ENCODE measurements at places on chromosomes 12 and 14. TPM values are rescaled to one million over a fixed set of nuclear protein-coding genes. Genes with fewer than 3 reads are reported as not detected.

Gene FGF6
- total RNA-seq, result not detected

Gene RSRC2
- 35.8 TPM for total RNA-seq

Gene DPY19L2
- 52.1 TPM for total RNA-seq

Gene TPPP2
- 1.6 TPM for total RNA-seq

Gene KRT2
- not detected for total RNA-seq

DNA sequence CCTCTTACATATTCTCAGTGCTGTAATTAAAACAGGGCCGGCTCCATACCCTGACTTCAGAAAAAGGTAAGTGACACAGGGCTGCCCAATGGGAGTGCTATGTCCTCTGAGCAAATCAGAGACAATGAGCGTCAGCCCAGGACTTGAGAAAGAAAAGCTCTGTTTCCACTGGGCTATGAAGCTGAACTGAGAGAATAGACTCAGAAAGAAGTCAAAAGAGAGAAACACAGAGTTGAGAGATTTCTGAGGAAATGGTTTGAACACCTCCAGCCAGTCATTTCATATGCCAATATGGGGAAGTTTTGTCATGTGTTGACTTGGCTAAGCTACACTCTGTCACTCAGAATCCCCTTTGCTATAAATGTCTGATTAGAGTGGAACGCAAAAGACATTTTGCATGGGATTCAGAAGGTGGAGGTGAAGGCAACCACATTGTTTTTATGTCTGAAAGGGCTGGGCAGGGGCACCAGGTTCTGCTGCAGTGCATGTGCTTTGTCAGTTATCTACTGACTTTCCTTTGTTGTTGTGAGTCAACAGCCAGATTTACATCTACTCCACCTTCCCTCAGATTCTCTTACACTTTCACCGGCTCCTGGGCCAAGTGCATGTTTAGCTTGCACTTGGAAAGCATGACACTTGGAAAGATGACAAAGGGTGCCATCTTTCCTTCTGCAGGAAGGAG lies 313.3 kb downstream of the DUSP6 start:
- no peaks in the 10 kb centered on the region for H3K4me1 ChIP-seq
- no peak overlapping the region for H3K4me3 ChIP-seq
- no peak for DNase-seq
- H3K27me3 ChIP-seq, result peaks cover 4% of the 10 kb centered on the region

- DNase-seq, result no peak
- H3K36me3 ChIP-seq, result no peaks in the 10 kb centered on the region
- no peak overlapping the region for H3K4me3 ChIP-seq
- H3K27me3 ChIP-seq, result no peaks in the 10 kb centered on the region
Observed at GRCh38 chr12:92938638-92939037, 9.5 kb upstream of the EEA1 start.

GRCh38 chr12:71041476-71041875 lies 116.3 kb downstream of the TSPAN8 start:
- H3K27ac ChIP-seq, result no peak overlapping the region
- H3K27me3 ChIP-seq, result peaks cover 4% of the 10 kb centered on the region
- H3K36me3 ChIP-seq, result no peaks in the 10 kb centered on the region
- no peak overlapping the region for H3K4me3 ChIP-seq
- no peak for DNase-seq

DNA sequence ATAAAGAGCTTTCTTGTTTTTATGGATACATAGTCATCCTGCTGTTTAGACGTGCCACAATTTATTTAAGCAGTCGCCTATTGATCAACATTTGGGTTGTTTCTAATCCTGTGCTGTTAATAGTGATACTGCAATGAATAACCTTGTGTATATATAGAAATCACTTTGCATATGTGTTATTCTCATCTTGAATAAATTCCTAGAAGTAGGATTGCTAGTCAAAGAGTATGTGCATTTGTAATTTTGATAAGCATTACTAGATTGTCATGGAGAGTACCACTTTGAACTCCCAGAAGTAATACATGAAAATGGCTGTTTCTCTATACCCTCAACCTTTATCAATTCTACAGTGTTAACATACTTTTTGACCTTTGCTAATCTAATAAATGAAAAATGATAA lies 44.9 kb upstream of the KCNH3 start:
- H3K4me3 ChIP-seq, result no peak overlapping the region
- no peaks in the 10 kb centered on the region for H3K27me3 ChIP-seq

DNA sequence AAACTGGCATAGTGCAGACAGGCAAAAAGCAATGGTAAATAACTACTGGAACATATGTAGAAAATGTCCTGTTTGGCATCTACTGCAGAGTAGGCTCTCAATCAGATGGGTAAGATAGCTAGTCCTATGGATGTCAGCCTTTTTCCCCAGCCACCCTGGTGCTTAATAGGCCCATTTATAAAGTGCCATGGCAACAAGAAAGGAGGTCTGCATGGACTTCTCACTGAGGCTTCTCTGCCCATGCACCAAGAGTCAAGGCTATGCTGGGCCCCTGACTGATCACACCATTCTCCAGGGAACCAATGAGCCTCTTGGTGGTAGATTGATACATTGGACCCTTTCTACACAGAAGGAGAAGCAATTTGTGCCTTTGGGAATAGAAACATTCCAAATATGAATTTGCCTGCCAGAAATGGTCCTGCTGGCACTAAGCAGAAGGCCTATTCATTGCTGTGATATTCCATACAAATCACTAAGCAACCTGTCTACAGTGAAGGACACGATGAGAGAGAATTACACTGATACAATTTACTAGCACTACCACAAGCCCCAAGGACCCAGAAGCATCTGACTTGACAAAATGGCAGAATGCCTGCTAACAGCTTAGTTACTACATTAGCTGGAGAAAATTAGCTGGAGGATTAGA lies 43.8 kb downstream of the RESF1 start:
- no peak overlapping the region for H3K4me3 ChIP-seq
- no peak overlapping the region for H3K27ac ChIP-seq
- peaks cover 38% of the 10 kb centered on the region for H3K36me3 ChIP-seq
- no peaks in the 10 kb centered on the region for H3K27me3 ChIP-seq

DNA sequence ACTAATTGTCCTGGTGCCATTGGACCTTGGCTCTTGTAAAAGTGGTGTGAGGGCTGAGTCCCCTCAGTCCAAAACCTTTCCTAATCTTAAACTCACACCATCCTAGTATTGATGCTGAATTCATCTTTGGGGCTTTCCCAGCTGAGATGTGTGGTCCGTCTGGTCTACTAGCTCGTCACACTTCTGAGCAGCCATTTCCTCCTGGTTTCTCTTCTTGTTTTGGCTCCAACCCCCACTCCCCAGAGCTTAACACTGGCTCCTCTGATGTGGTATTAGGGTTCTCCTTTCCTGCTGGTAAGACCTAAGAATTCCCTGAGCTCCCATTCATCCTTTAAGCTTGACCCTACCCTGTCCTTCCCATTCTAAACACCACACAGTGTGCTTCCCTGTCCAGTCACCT lies 900.6 kb downstream of the VRK1 start:
- no peaks in the 10 kb centered on the region for H3K4me1 ChIP-seq
- DNase-seq, result no peak
- H3K36me3 ChIP-seq, result no peaks in the 10 kb centered on the region

DNA sequence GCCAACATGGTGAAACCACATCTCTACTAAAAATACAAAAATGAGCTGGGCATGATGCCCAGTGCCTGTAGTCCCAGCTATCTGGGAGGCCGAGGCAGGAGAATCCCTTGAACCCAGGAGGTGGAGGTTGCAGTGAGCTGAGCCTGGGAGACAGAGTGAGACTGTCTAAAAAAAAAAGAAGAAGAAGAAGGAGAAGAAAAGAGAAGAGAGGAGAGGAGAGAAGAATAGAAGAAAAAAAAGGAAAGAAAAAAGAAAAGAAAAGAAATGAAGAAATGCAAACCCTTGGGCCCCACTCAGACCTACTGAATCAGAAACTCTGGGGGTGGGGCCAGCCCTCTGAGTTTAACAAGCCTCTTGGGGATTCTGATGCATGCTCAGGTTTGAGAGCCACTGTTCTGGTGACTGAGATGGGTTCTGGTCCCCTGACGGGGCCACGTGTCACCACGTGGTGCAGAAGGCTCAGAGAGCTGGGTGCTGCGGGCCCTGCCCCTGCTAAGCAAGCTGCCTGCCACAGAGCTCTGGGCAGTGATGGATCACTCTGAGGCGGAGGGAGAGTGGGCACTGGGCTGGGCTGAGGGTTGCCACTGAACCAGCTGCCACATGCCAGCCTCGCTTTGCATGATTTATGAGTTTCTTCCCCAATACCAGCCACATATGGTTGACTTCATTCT lies 37.5 kb downstream of the ERH start:
- no peak overlapping the region for H3K27ac ChIP-seq
- no peak for DNase-seq
- H3K4me1 ChIP-seq, result peaks cover 8% of the 10 kb centered on the region
- H3K27me3 ChIP-seq, result no peaks in the 10 kb centered on the region

DNA sequence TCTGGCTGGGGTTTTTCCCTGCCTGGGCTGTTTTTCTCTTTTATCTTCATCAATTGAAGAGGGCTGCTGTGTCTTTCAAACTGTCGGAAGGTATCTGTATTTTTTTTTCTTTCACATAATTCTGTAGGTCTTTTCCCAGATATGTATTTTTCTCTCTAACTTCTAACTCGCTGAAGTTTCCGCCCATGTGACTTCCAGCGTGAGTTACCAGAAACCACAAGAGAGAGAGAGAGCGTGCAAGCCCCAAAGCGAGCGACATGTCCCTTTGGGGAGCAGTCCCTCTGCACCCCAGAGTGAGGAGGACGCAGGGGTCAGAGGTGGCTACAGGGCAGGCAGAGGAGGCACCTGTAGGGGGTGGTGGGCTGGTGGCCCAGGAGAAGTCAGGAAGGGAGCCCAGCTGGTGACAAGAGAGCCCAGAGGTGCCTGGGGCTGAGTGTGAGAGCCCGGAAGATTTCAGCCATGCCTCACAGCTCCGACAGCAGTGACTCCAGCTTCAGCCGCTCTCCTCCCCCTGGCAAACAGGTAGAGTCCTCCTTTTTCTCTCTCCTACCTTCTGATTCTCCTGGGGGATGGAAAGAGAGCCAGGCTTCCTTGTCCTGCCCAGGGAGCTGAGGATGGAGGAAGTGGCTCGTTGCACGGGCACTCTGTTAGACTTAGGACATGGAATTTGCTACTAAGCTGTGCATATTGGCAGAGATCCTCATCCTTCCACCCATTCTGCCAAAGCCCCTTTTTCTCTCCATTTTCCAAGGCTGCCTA lies at the start of gene BATF:
Gene BATF, plus strand, starts transcription at position 246 of the 759 bp plus-strand sequence. Its CDS starts 214 bp downstream, at position 460.
- no peak for DNase-seq
- no peaks in the 10 kb centered on the region for H3K36me3 ChIP-seq
- H3K27ac ChIP-seq, result no peak within 1 kb of the TSS
- H3K4me1 ChIP-seq, result no peaks in the 10 kb centered on the region
- peaks cover 22% of the 10 kb centered on the region for H3K27me3 ChIP-seq

DNA sequence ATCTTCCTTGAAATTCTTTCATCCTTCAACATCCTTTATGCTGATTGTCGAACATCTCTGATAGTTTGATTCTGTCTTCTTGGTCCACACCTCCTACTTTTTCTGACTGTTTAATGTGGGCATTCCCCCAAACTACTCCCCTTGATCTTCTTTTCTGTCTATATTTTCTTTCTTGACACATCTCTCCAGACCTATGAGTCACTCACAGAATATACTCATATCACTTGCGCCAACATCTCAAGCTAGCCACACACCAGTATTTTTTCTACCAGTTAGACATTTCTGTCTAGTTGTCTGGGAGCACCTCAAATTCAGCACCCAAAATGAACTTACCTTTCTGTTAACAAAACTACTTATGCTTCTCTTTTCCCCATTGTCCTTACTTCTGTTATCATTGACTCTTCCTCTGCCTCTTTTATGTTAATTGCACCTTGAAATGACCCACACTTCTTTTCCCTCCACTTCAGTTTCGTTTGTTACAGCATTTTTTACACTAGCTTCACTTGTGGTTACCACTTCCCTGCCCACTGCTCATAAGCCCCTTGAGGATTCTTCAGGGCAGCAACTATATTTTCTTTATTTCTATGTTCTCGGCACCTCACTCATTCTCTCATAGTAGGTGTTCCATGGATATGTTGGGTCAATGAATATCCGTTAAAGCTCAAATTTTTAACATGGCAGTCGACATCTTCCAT lies 33.5 kb downstream of the TSHR start:
- no peak overlapping the region for H3K4me3 ChIP-seq
- no peak for DNase-seq

DNA sequence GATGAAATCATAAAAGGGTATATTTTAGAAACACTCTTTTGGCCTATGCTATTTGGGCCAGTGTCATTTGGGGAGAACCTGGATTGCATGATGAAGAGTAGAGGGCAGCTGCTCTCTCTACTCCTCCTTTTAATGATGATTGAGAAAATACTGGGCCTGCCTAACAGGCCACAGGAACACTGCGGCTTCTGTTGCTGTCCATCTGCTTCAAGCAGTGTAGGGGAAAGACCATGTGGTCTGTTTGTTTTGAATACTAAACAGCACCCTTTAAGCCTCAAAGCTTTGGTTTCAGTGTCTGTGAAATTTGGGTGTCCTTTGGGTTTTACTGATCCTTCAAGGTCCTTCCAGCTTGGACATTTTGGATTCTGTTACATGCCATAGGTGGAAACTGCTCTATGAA lies 78.0 kb downstream of the TTC6 start:
- H3K36me3 ChIP-seq, result no peaks in the 10 kb centered on the region
- DNase-seq, result no peak
- no peak overlapping the region for H3K4me3 ChIP-seq
- H3K4me1 ChIP-seq, result no peaks in the 10 kb centered on the region
- H3K27me3 ChIP-seq, result no peaks in the 10 kb centered on the region

- H3K4me1 ChIP-seq, result peaks cover 14% of the 10 kb centered on the region
- H3K27me3 ChIP-seq, result no peaks in the 10 kb centered on the region
- DNase-seq, result peak; percentile 38
- H3K27ac ChIP-seq, result peak overlapping the region; percentile 54
- H3K4me3 ChIP-seq, result no peak overlapping the region
Observed at GRCh38 chr12:62693376-62694050, 226.9 kb downstream of the MON2 start.

- peaks cover 83% of the 10 kb centered on the region for H3K4me1 ChIP-seq
- DNase-seq, result peak; percentile 63
- H3K4me3 ChIP-seq, result peak overlapping the region; percentile 98
- H3K36me3 ChIP-seq, result peaks cover 32% of the 10 kb centered on the region
Observed at GRCh38 chr12:124915239-124916236, 1.1 kb upstream of the UBC start.

Measured in left ventricle myocardium inferior (tissue), 1 donor.